Peyer's patch (tissue), 4 donors: ENCODE measurements at places on chromosomes 12 and 14. TPM values are rescaled to one million over a fixed set of nuclear protein-coding genes. Genes with fewer than 3 reads are reported as not detected.

Gene CSAD
- total RNA-seq = 154 TPM

Gene FOXN4
- not detected for total RNA-seq

Gene OR10AD1
- not detected for total RNA-seq

Gene FSCB
- not detected for total RNA-seq

Gene ANAPC5
- total RNA-seq = 127 TPM

Gene DBX2
- not detected for total RNA-seq

Gene MNAT1
- 10.1 TPM for total RNA-seq

Gene FBLN5
- total RNA-seq = 47.4 TPM

Gene RPL10L
- total RNA-seq = 1.8 TPM

Gene ACOT4
- total RNA-seq = 4.7 TPM

Gene HELB
- 6.1 TPM for total RNA-seq

Gene PTHLH
- total RNA-seq = not detected

Gene KCNA1
- total RNA-seq = not detected

Gene GPRC5D
- 1.3 TPM for total RNA-seq

Gene HCAR3
- total RNA-seq = not detected

Gene MIP
- total RNA-seq = not detected

Gene GYS2
- total RNA-seq = not detected

Gene GPR135
- total RNA-seq = 8.0 TPM

Gene PMCH
- total RNA-seq = not detected

Gene RNFT2
- total RNA-seq = 2.8 TPM

Gene C12orf60
- total RNA-seq = 0.88 TPM

Gene BCL2L14
- total RNA-seq = 94.8 TPM

Gene CSRP2
- 1.9 TPM for total RNA-seq

Gene PRPF40B
- total RNA-seq = 13.6 TPM
